Bronchus fibroblast of lung (primary cell): ENCODE measurements at places on chromosomes 2 and 18. TPM values are rescaled to one million over a fixed set of nuclear protein-coding genes. Genes with fewer than 3 reads are reported as not detected.

Gene HOXD12
- not detected in 2 replicates for total RNA-seq

Gene CHRND
- total RNA-seq = not detected in 2 replicates

Gene KCNE4
- 1.9 and 2.0 TPM in 2 replicates for total RNA-seq

Gene ATF2
- total RNA-seq = 14.5 and 16.9 TPM in 2 replicates

Gene IL36B
- total RNA-seq = not detected in 2 replicates

Gene PCARE
- not detected in 2 replicates for total RNA-seq

Gene ZSWIM2
- total RNA-seq = under 0.01 TPM in 1 of 2 replicates, not detected in the other

Gene CELF4
- not detected in 2 replicates for total RNA-seq

Gene TNFAIP6
- total RNA-seq = 7.4 and 8.1 TPM in 2 replicates

Gene CABLES1
- total RNA-seq = 1.5 and 1.8 TPM in 2 replicates

Gene SERPINB12
- not detected in 2 replicates for total RNA-seq

Gene PEX13
- total RNA-seq = 17.0 and 20.4 TPM in 2 replicates

Gene RFX8
- 2.9 and 4.2 TPM in 2 replicates for total RNA-seq

Gene FHL2
- total RNA-seq = 172 and 185 TPM in 2 replicates

Gene SATB2
- 2.5 and 3.2 TPM in 2 replicates for total RNA-seq

Gene LRRFIP1
- total RNA-seq = 34.5 and 38.5 TPM in 2 replicates

Gene CRYBA2
- total RNA-seq = not detected in 2 replicates

Gene CYP1B1
- 81.6 and 86.6 TPM in 2 replicates for total RNA-seq

Gene CXCR4
- not detected in 2 replicates for total RNA-seq

Gene RIT2
- not detected in 2 replicates for total RNA-seq

Gene LYG2
- not detected in 2 replicates for total RNA-seq

Gene TFCP2L1
- under 0.01 TPM in 1 of 2 replicates, not detected in the other for total RNA-seq
